ENCODE measurements at places on chromosomes 5 and 9.
A peak's percentile ranks its signal among the peaks of the same experiment; 100 is the strongest.

- no peaks in the 10 kb centered on the region for H3K4me1 ChIP-seq
- no peak overlapping the region for H3K4me3 ChIP-seq
These were observed 3.0 kb upstream of the COL5A1 start for GRCh38 chr9:134638502-134639090.

GRCh38 chr5:122846051-122846550 is 688 bp downstream of the SNX24 start:
- no peak for DNase-seq
- no peaks in the 10 kb centered on the region for H3K36me3 ChIP-seq
- no peaks in the 10 kb centered on the region for H3K27me3 ChIP-seq
- H3K4me3 ChIP-seq, result peak overlapping the region; percentile 55

DNA sequence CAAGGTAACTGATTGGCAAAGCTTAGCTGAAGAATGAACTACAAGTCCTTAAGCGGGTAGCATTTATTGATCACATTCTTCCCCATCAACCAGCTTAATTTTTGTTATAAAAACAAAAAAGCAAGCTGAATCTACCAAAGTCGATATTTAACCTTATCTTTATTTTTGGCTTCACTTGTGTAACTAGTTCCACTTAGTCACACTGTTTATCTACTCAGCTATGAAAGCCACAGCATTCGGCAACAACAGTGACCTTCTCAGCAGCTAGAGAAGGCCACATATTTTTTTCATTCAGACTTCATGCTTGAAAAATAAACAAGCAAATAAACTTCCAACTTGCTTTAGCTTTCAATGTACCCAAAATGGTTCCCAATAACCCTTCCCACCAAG is 69.4 kb downstream of the KLHL3 start:
- no peaks in the 10 kb centered on the region for H3K27me3 ChIP-seq
- H3K36me3 ChIP-seq, result no peaks in the 10 kb centered on the region
- H3K4me3 ChIP-seq, result no peak overlapping the region
- peak overlapping the region; percentile 25 for H3K27ac ChIP-seq
- peaks cover 7% of the 10 kb centered on the region for H3K4me1 ChIP-seq

DNA sequence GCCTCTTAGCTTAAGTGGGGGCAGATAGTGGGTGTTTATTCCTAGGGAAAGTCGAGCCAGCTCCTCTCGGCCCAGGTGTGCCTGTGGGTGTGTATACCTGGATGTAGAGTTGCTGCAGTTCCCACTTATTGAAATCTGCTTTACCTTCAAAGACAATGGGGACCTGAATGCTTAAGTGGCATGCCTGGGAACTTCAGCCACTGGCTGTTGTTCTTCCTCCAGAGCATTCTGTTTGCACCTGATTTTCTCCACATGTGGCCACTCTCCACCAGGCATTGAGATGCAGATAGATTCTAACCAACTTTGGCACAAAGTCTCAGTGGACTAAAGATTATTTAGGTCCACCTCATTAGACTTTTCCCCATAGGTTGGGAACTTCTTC is 186.8 kb downstream of the ZNF462 start:
- no peaks in the 10 kb centered on the region for H3K36me3 ChIP-seq
- no peaks in the 10 kb centered on the region for H3K4me1 ChIP-seq
- no peak overlapping the region for H3K4me3 ChIP-seq
- no peak overlapping the region for H3K27ac ChIP-seq
- no peak for DNase-seq
- no peaks in the 10 kb centered on the region for H3K27me3 ChIP-seq

- H3K4me1 ChIP-seq, result no peaks in the 10 kb centered on the region
- H3K4me3 ChIP-seq, result no peak overlapping the region
- H3K36me3 ChIP-seq, result no peaks in the 10 kb centered on the region
These were observed 339.8 kb downstream of the AGTPBP1 start for GRCh38 chr9:85401998-85402397.

GRCh38 chr9:16215353-16215680 is 655.2 kb downstream of the BNC2 start:
- DNase-seq, result no peak
- H3K4me3 ChIP-seq, result no peak overlapping the region
- H3K36me3 ChIP-seq, result no peaks in the 10 kb centered on the region
- no peaks in the 10 kb centered on the region for H3K4me1 ChIP-seq

GRCh38 chr5:40681363-40682153 is 1.8 kb downstream of the PTGER4 start:
- DNase-seq, result peak; percentile 37
- peak overlapping the region; percentile 88 for H3K27ac ChIP-seq
- peaks cover 17% of the 10 kb centered on the region for H3K36me3 ChIP-seq
- H3K4me3 ChIP-seq, result peak overlapping the region; percentile 73
- H3K4me1 ChIP-seq, result peaks cover 13% of the 10 kb centered on the region

DNA sequence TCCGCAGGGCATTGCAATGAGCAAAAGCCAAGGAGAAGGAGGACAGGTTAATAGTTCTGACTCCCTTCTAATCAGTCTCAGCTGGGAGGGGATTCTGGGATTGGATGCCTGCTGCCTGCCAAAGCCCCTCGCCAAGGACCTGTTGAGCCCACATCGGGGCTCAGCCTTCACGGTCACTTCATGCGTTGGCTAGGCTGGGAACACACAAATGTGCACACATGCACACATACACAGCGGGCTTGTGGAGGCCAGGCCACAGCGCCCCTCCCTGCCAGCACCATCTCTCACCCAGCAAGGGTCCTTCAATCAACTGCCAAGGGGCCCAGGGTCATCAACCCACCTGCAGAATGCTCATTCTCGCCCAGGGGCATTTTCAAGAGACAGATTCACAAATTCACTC is 113.9 kb downstream of the C5orf15 start:
- no peaks in the 10 kb centered on the region for H3K4me1 ChIP-seq
- DNase-seq, result no peak
- H3K36me3 ChIP-seq, result no peaks in the 10 kb centered on the region
- no peak overlapping the region for H3K4me3 ChIP-seq
- no peaks in the 10 kb centered on the region for H3K27me3 ChIP-seq

- H3K4me3 ChIP-seq, result no peak overlapping the region
- no peak for DNase-seq
- H3K36me3 ChIP-seq, result no peaks in the 10 kb centered on the region
- no peak overlapping the region for H3K27ac ChIP-seq
- H3K27me3 ChIP-seq, result no peaks in the 10 kb centered on the region
These were observed 6.6 kb downstream of the NACC2 start for GRCh38 chr9:136088481-136088938.

DNA sequence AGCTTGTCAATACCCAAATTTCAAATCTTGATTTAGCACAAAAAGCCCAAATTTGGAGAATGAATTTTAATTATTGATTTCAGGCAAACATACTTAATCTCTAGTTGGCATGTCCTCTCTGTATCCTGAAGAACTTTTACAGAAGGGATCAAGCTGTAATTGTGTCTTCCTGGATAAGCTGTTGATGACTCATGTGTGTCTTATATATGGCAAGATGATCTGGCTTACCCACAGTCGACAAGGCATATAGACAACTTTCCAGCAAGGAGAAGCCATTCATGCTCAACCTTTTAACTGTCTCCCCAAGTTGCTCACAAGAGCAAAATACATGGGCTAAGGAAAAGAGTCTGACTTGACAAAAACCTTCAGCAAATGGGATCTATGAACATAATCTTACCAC is 112.5 kb upstream of the SLCO6A1 start:
- DNase-seq, result no peak
- no peaks in the 10 kb centered on the region for H3K36me3 ChIP-seq
- H3K27me3 ChIP-seq, result no peaks in the 10 kb centered on the region
- H3K4me3 ChIP-seq, result no peak overlapping the region
- H3K27ac ChIP-seq, result no peak overlapping the region

- peaks cover 18% of the 10 kb centered on the region for H3K4me1 ChIP-seq
- H3K4me3 ChIP-seq, result no peak overlapping the region
- no peak overlapping the region for H3K27ac ChIP-seq
- no peaks in the 10 kb centered on the region for H3K36me3 ChIP-seq
- no peaks in the 10 kb centered on the region for H3K27me3 ChIP-seq
- no peak for DNase-seq
These were observed 55.1 kb upstream of the TEX48 start for GRCh38 chr9:114737118-114737517.

DNA sequence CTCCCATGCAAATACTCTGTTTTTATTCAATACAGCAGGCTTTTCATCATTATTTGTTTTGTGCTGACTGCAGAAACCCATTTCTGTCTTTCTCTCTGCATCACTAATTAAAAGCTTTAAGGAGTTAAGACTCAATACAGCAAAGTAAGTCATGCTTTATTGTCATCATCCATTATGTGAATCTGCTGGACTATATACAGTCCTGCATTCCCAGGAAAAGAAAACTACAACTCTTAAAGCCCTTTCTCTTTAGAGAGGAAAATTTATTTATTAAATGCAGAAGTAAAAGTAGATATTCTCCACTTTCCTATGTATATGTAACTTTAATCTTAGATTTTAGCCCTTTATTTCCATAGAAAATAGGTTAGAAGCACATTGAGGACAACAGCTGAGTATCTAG is 706.6 kb upstream of the RGMB start:
- H3K27ac ChIP-seq, result no peak overlapping the region
- H3K4me1 ChIP-seq, result no peaks in the 10 kb centered on the region
- no peaks in the 10 kb centered on the region for H3K27me3 ChIP-seq
- H3K4me3 ChIP-seq, result no peak overlapping the region
- no peaks in the 10 kb centered on the region for H3K36me3 ChIP-seq
- no peak for DNase-seq

GRCh38 chr9:80012557-80013330 is 441.0 kb downstream of the TLE4 start:
- H3K4me3 ChIP-seq, result no peak overlapping the region
- DNase-seq, result no peak
- no peaks in the 10 kb centered on the region for H3K36me3 ChIP-seq
- peaks cover 2% of the 10 kb centered on the region for H3K27me3 ChIP-seq

GRCh38 chr5:67119010-67119409 is 77.6 kb downstream of the CD180 start:
- H3K4me3 ChIP-seq, result no peak overlapping the region
- DNase-seq, result no peak
- H3K4me1 ChIP-seq, result no peaks in the 10 kb centered on the region
- no peaks in the 10 kb centered on the region for H3K27me3 ChIP-seq

DNA sequence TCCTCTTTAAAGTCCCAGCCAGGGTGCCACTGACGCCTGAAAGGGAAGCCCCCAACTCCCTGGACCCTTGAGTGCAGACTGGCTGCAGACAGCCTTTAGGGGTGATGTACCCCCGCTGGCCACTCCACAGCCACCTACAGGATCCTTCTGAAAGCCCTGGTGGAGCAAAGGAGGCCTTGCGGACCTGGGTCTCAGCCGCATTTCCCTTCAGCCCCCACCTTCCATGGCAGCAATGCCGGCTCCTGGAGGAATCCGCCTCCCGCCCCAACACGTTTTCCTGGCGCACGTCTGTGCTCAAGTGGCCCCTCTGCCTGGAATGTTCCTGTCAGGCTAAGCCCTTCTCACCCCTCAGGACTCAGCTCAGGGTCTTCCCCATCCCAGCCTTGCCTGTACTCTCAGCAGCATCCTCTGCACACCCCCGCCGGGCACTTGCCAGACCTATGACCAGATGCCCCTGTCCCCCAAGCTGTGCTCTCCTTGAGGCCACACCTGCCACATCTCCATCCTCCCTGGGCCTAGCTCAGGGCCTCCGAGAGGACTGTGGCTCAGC is 134.1 kb upstream of the RAPGEF1 start:
- no peaks in the 10 kb centered on the region for H3K36me3 ChIP-seq
- no peak overlapping the region for H3K4me3 ChIP-seq
- H3K27me3 ChIP-seq, result no peaks in the 10 kb centered on the region

All from natural killer cell (primary cell).